ENCODE measurements at places on chromosomes 7 and 10.

DNA sequence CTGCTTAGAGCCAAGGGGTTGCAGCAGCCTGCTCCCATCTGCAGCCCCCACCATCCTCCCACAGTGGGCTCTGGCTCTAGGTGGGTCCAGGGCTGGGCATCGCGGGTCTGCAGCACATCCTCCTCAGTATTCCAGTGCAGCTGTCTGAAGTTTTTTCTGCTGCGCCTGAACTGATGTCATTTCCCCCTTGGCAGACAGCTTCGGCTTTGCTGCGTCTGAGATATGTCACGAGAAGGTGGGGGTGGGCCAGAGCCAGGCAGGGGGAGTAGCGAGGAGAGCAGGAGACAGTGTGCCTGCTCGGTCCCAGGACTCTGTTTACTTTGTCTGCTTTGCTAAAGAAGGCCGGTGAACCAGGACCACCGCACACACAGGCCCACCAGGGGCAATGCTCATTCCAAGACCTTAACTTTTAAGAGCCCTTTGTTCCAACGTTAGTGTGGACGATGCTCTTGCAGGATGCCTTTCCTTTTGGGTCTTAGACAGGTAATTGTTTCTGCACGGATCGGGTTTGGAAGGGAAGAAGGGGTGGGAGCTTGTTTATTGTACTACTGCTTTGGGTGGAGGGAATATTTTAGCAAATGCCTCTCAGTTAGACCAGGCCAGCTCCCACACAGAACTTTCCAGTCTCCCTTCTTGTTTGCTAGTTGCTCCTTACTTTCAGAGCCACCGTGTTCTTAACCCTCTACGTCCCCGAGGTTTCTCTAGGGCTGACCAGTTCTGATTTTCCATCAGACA is 32.4 kb downstream of the WBP1L start:
- DNase-seq = peak; percentile 95

- DNase-seq = peak; percentile 60
These were observed 124.0 kb downstream of the TMEM130 start for GRCh38 chr7:98745722-98746318.

- no peak for DNase-seq
These were observed 725.4 kb downstream of the PHTF2 start for GRCh38 chr7:78523930-78524329.

- no peak for DNase-seq
These were observed 120.2 kb downstream of the CDH23 start for GRCh38 chr10:71516890-71517289.
